ENCODE measurements at places on chromosomes 5 and 9.

GRCh38 chr5:163445345-163445744, 8.0 kb downstream of the CCNG1 start:
- H3K4me1 ChIP-seq, result peaks cover 9% of the 10 kb centered on the region
- no peak overlapping the region for H3K4me3 ChIP-seq
- H3K27me3 ChIP-seq, result no peaks in the 10 kb centered on the region

- peak overlapping the region; percentile 36 for H3K27ac ChIP-seq
- no peak overlapping the region for H3K4me3 ChIP-seq
- peaks cover 43% of the 10 kb centered on the region for H3K4me1 ChIP-seq
- H3K27me3 ChIP-seq, result no peaks in the 10 kb centered on the region
These were observed 30.2 kb upstream of the PTGER4 start for GRCh38 chr5:40649463-40650030.

DNA sequence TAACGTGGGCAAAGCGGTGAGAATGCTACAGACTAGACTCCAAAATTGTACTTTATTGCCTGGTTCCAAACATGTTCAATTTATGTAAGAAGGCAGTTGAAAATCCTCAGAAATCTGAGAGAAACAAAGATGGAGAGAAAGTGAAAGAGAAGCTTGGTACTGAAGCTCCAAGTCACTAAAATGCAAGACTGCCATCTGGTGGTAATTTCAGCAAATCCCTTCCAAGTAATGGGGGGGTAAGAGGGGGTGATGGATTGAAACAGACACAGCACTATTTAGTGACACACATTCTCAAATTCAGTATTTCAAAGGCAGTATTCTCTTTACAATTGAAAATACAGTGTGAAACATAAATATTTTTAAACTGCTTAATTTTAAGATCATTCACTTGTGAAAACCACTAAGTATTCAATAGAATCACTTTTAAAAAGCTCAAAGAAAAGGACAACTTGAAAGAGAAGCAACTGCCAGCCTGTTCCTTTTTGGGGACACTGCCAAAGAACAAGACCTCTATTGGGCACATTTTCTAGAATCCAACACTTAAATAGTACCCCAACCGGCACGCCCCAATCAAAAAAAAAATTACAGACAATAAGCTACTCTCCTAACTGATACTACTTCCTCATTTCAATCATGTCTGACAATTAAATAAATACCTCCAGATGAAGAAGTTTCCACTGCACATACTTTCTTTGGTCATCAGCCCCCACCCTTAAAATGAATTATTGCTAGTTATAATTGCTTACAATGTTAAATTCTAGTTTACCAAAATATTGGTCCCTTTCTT, 131.5 kb downstream of the AGTPBP1 start:
- H3K27me3 ChIP-seq, result no peaks in the 10 kb centered on the region
- peak; percentile 63 for DNase-seq
- no peak overlapping the region for H3K4me3 ChIP-seq
- H3K4me1 ChIP-seq, result peaks cover 18% of the 10 kb centered on the region
- peaks cover 3% of the 10 kb centered on the region for H3K36me3 ChIP-seq

GRCh38 chr9:131477367-131477766, 25.4 kb upstream of the POMT1 start:
- H3K4me1 ChIP-seq, result peaks cover 9% of the 10 kb centered on the region
- H3K27me3 ChIP-seq, result no peaks in the 10 kb centered on the region
- no peak overlapping the region for H3K4me3 ChIP-seq
- peaks cover 91% of the 10 kb centered on the region for H3K36me3 ChIP-seq
- H3K27ac ChIP-seq, result no peak overlapping the region

DNA sequence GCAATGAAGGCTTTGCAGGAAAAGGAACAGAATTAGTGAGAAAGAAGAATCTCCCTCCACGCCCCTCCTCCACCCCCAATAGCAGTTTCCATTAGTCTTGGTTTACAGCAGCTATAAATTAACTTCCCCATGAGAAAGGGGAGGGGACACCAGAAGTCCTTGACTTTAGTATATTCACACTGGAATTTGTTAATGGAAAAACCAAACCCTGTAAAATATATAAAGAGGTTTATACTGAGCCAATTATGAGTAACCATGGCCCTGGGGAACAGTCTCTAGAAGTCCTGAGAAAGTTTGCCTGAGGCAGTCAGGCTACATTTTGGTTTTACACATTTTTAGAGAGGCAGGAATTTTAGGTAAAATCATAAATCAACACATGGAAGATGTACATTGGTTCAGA, 88.5 kb downstream of the ALDH1A1 start:
- H3K4me1 ChIP-seq, result no peaks in the 10 kb centered on the region
- peaks cover 9% of the 10 kb centered on the region for H3K27me3 ChIP-seq
- no peaks in the 10 kb centered on the region for H3K36me3 ChIP-seq

DNA sequence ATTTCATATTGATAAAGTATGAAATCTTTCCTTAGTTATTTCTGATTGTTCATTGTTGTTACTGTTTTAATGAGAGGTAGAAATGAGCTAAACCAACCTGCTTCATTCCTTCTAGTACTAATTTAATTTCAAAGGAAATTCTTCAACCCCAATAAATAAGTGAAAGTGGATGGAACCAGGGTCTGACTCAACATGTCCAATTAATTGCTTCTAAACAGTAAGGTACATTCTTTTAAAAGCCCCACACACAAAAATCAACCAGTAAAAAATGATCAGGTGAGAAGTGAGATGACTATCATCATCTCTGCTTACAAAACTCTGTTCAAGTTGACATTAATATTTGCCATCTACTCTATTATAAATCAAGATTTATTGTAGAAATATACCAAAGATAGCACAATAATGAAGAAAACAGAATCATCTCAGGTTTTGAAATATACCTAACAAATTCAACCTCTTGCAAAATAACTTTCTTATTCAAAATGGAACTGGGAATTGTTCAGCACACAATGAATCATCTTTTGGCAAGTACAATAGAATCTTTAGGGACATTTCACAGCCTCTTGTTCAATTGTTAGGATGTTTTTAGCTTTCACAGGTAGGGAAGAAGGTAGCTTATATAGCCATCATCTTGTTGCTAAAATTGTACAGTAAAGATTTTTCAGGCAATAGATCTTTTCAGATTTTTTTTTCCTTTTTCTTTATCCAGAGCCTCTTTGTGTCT, 114.5 kb downstream of the RPS23 start:
- H3K36me3 ChIP-seq, result no peaks in the 10 kb centered on the region
- H3K4me3 ChIP-seq, result no peak overlapping the region
- no peaks in the 10 kb centered on the region for H3K27me3 ChIP-seq
- DNase-seq, result no peak
- no peak overlapping the region for H3K27ac ChIP-seq
- H3K4me1 ChIP-seq, result no peaks in the 10 kb centered on the region

GRCh38 chr9:124928116-124928515, 12.8 kb downstream of the GOLGA1 start:
- H3K36me3 ChIP-seq, result peaks cover 28% of the 10 kb centered on the region
- DNase-seq, result no peak
- H3K27me3 ChIP-seq, result no peaks in the 10 kb centered on the region
- no peak overlapping the region for H3K4me3 ChIP-seq
- H3K4me1 ChIP-seq, result peaks cover 7% of the 10 kb centered on the region

DNA sequence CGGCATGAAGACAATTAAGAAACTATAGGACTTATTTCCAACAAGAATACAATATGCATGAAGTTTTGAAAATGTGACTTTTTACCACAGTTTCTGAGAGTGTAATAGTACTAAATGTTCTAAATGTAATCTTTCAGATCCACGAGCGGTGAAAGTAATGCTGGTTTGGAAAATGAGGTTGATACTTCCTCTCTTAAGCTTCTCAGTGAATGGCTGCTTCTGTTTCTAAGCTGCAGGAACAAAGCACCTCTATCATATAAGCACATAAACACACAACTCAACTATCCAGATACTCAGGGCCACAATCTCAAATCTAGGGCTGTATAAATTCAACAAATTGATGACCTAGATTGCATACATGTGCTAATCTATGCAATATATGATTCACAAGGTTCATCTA, 78.3 kb downstream of the LIFR start:
- H3K36me3 ChIP-seq, result no peaks in the 10 kb centered on the region
- no peak overlapping the region for H3K4me3 ChIP-seq

DNA sequence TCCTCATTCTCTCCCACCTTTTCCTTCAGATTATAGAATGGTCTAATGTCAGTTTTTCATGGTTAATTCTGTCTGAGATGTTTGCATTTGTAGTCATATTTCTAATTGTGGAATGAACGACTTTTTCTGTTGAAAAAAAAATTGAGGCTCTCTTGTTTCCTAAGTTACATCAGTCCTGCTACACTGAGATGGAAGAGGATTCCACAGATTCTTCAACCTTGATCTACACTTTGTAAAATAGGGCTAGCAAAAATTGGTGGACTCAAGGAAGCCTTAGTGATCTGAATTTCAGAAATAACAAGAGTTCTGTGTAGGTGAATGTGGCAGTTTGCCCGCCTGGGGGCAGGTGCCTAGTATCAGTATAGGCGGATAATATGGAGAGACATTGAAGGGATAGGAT, 51.9 kb downstream of the ERBIN start:
- no peaks in the 10 kb centered on the region for H3K27me3 ChIP-seq
- no peak for DNase-seq
- H3K27ac ChIP-seq, result peak overlapping the region; percentile 33
- no peak overlapping the region for H3K4me3 ChIP-seq
- peaks cover 4% of the 10 kb centered on the region for H3K36me3 ChIP-seq

DNA sequence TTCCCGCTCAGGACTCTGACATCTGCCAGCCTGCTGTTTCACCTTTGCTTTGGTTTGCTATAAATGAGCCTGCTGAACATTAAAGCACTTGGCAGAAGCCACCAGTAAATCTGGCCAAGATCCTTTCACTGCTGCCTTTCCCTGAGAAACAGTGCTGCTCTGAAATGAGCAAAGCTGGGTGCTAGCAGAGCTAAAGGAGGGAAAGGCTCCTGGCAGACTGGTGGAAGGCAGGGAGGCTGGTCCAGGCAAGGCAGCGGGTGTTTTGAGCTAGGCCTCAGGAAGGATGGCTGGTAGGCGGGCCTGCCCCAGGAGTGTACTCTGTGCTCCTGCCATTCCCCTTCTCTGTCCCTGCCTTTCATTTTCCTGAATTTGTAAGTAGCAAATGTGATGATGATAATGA, 52.5 kb upstream of the PTGS1 start:
- peaks cover 25% of the 10 kb centered on the region for H3K36me3 ChIP-seq
- peaks cover 3% of the 10 kb centered on the region for H3K4me1 ChIP-seq
- DNase-seq, result no peak

DNA sequence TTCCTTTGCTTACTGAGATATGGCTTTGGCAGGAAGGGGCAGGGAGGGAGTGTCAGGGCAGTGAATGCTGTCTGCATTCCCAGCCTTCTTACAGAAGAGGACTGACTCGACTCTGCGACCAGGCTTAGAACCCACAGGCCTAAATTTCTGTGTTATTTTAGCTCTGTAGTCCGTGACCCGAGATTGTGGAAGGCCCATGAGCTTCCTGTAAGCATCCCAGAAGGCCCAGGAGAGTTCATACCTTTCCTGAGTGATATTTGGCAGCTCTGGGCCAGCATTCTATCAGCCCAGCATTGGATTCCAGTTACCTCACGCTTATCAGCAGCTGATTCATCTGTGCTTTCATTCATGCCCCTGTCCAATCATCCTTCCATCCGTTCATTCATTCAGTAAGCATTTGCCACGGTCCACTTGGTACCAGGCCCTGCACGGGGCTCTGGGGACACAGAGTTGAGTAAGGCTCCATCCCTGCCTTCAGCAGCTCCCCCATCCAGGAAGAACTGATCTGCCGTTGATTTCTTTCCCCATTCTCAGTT, 28.2 kb upstream of the RPL26L1 start:
- H3K36me3 ChIP-seq, result peaks cover 21% of the 10 kb centered on the region
- H3K27ac ChIP-seq, result peak overlapping the region; percentile 29
- H3K4me3 ChIP-seq, result no peak overlapping the region
- no peak for DNase-seq
- H3K27me3 ChIP-seq, result no peaks in the 10 kb centered on the region
- peaks cover 6% of the 10 kb centered on the region for H3K4me1 ChIP-seq

DNA sequence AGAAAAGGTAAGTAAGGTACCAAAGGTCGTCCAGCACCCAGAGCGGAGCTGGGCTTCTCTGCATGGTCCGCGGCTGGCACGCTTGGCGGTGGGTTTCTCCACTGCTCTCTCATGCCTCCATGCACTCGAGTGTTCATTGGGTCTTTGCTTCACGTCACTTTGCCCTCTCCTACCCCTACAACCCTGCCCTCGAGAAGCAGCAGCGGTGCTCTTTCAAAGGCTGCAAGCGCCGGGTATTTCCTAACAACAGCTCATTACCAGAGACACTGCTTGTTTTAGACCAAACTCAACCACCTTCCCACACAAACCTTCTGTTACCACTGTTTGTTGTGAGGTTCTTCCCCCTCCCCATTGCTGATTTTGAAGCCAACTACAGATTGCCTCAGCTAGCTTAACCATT, 21.5 kb upstream of the ZBTB34 start:
- H3K4me3 ChIP-seq, result no peak overlapping the region
- no peak for DNase-seq
- H3K27ac ChIP-seq, result peak overlapping the region; percentile 66
- H3K27me3 ChIP-seq, result no peaks in the 10 kb centered on the region
- peaks cover 25% of the 10 kb centered on the region for H3K4me1 ChIP-seq
- H3K36me3 ChIP-seq, result peaks cover 37% of the 10 kb centered on the region

- H3K27me3 ChIP-seq, result peaks cover 8% of the 10 kb centered on the region
- DNase-seq, result no peak
- no peak overlapping the region for H3K27ac ChIP-seq
These were observed 14.9 kb upstream of the MEGF10 start for GRCh38 chr5:127275641-127276193.

DNA sequence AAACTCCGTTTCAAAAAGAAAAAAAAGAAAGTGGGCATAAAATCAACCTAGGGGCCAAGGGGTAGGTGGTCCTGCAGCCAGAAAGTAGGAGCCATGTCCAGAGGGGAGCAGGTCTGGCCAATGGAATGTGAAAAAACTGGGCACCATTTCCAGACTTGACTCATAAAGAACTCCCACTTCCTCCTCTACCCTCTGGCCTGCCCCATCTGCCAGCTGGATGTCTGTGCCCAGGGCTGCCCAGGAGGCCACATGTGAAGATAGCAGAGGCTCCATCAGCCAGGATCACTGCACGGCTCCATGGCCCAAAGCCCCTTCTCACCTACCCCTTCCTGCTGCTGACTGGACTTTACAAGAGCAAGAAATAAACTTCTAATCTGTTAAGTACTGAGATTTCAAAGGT, 42.1 kb upstream of the EEIG1 start:
- peak overlapping the region; percentile 63 for H3K4me3 ChIP-seq
- no peaks in the 10 kb centered on the region for H3K27me3 ChIP-seq
- H3K36me3 ChIP-seq, result peaks cover 52% of the 10 kb centered on the region
- peaks cover 64% of the 10 kb centered on the region for H3K4me1 ChIP-seq

DNA sequence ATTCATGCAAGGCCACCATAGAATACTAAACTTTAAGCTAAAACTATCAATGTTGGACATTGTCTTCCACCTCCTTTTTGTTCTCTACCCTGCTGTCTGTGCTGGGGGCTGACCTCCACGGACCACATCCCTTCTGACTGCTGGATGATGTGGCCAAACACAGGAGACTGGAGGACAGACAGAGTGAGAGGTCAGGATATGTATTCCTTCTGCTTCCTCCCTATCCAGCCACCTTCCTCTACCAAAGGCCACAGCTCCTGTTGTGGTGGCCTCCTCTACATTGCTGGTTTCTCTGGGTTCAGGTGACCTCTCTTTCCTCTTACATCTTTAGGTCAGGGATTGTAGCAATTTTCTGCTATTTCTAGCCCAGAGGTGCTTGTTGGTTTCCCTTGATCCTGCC, 148.1 kb downstream of the ACTBL2 start:
- no peak overlapping the region for H3K4me3 ChIP-seq
- no peak overlapping the region for H3K27ac ChIP-seq
- no peaks in the 10 kb centered on the region for H3K36me3 ChIP-seq
- DNase-seq, result no peak

- H3K4me3 ChIP-seq, result no peak overlapping the region
- DNase-seq, result no peak
- H3K4me1 ChIP-seq, result no peaks in the 10 kb centered on the region
- H3K36me3 ChIP-seq, result no peaks in the 10 kb centered on the region
- no peak overlapping the region for H3K27ac ChIP-seq
These were observed 42.7 kb upstream of the ZNF608 start for GRCh38 chr5:124789104-124789605.
